Islet precursor cell (in vitro differentiated cells): ENCODE measurements at places on chromosomes 11 and 22.

- DNase-seq, result no peak
Observed at GRCh38 chr11:63850920-63851319, 12.0 kb downstream of the MARK2 start.

DNA sequence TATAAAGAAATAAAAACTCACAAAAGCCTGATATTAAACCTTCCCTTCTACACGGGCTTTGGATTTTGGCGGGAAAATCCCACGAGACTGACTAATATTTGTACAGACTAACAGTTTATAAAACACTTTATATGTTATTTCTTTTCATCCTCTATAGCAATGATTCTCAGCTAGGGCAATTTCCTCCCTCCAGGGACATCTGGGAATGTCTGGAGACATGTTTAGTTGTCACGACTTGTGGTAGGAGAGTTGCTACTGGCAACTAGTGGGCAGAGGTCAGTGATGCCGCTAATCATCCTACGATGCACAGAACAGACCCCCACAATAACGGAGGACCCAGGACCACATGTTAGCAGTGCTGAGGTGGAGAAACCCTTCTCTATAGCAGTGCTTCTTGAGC, 304.8 kb upstream of the PITPNB start:
- DNase-seq, result no peak

DNA sequence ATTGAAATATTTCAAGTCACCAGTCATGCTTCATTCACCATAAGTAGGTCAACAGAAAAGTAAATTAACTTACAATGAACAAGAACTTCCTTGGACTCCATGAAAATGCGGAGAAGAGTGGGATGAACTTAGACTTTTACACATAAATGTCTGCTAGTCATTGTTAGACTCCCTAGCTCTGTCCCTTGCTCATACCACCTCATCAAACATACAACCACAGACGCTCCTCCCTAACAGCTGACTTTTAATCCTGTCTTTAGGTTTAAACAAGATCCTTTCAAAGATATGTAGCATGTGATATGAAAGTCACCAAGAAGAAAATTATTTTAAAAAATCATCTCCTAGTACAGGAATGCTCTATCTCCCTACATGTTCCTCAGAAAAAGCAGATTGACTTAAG, 248.1 kb downstream of the DLG2 start:
- DNase-seq, result no peak

DNA sequence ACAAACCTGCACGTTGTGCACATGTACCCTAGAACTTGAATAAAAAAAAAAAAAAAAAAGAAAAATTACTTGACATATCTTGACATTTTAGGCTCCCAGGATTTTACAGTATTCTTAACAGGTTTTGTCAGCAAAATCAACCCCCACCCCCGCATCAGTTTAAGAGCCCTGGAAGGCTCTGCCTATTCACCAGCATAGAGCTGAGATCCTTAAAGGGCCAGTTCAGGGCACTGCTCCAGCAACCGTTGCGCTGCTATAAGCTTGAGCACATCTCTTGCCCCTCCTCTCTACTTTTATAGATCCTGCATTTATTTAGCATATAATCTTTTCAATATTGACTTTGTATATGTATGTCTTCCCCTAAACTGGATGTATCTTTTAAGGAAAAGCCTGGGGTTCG, 697 bp upstream of the PAFAH1B2 start:
- DNase-seq, result no peak

DNA sequence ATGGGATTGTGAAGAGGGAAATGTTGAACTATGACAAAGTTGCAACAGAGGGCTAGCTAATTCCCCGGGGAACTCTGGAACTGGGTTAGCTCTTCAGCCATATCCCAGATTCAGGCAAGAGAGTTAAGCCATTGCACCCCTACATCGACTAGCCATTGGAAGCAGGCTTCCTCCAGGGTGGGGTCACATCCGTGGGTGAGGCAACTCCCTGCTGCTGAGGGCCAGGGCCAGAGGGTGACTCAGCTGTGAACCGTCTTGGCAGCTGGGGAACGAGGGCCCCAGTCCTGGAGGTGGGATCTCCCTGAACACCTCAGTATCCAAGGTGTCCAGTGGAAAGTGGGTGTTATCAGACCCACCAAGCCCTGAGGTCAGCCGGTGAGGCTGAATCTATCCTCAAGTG, 41.1 kb downstream of the RPS6KA4 start:
- no peak for DNase-seq

GRCh38 chr11:78453140-78453935, 35.7 kb upstream of the GAB2 start:
- DNase-seq, result no peak

- DNase-seq, result peak; percentile 22
Observed at GRCh38 chr11:75615751-75616150, 53.1 kb downstream of the MAP6 start.

DNA sequence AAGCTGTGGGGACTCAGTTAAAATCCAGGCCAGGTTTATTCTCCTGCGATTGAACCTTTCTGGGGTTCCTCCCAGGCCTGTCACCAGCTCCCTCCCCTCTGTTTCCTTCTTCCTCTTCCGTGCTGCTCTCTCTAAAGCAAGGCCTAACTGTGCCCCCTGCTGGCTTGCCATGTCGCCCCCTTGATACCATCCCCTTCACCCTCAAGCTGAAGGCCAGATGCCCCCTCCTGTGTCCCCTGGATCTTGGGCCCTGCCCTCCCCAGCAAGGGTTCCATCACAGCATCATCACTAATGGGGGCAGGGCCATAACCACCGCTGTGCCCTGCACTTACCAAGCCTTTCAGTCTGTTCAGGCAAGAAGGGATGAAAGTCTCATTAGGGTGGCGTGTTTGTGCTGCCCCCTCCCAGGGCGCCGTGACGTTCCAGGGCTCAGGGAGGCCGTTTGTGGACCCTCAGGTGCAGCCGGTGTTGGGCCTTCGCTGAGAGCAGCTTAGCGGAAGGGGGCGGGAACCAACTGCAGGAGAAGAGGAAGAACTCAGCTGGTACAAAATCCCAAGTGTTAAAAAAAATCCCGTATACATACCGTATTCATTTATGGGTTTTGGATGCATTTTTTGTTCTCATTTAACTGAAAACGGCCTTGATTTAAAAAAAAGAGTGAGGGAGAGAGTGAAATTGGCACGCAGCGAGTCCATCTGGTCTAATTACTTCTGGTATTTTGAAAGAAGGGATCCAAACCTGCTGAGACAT, 69.9 kb downstream of the MPPED1 start:
- no peak for DNase-seq

GRCh38 chr11:93279851-93280347, 50.6 kb upstream of the DEUP1 start:
- DNase-seq, result no peak

DNA sequence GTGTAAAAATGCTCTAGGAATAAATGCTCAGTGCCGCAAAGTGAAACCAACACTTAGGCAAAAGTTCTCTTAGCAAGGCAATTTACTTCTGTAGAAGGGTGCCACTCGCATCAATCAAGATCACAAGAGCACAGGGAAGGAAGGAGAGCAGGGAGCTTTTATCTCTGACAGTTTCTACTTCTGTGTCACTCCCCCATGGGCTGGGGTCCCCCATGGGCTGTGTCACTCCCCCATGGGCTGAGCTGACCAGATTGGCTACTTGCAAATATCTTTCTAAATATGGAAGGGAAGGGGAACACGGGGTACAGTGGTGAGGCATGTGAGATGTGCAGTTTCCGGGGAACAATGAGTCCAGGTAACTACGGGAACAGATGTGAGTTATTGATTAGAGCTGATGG, 397 bp downstream of the OR52N2 start:
- no peak for DNase-seq

- no peak for DNase-seq
Observed at GRCh38 chr11:95451261-95451660, 220.3 kb upstream of the SESN3 start.

- DNase-seq, result no peak
Observed at GRCh38 chr11:59766542-59767224, 11.5 kb downstream of the STX3 start.

DNA sequence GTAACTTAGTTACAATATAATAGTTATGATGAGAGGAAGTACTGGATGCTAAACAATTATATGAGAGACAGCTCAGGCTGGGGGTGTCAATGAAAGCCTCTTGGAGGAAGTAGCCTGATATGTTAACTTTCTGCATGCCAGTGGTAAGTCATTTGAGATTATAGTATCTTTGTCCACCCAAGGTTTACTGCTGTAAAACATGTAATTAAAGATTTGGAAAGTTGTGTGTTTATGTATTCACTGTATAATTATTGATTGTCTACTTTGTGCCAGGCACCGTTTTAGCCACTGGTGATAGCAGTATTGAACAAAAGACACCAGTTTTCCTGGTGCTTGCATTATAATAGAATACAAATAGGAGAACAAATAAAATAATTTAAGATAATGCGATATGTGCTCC, 624 bp upstream of the DNAJB7 start:
- DNase-seq, result no peak

GRCh38 chr11:64947208-64947814, 11.6 kb upstream of the GPHA2 start:
- DNase-seq, result peak; percentile 60

DNA sequence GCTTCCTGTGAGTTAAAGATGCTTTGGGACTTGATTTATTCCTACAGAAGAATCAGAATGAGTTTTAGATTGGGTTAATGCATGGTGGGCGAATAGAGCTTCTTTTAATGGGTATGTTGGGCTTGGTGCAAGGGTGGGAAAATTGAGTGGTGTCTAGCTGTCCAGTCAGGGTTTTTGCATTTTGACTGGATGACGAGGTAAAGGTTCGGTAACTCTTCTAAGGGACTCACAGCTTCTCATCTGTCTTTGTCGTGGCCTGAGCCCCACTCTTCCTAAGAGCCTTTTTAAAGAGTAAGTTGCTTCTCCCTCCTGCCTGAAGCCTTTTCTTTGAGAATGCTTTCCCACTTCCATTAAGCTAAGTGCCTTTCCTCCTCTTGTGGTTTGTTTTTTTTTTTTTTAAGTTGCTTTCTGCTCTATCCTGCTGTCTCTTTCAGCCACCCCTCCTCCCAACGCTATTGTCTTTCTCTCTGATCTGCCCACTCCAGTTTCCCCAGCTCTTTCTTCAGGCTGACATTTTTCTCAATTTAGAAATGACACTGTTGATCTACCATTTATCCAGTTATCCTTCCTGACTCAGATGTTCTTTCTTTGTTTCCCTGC, 1.1 kb downstream of the DPF2 start:
- DNase-seq, result no peak

DNA sequence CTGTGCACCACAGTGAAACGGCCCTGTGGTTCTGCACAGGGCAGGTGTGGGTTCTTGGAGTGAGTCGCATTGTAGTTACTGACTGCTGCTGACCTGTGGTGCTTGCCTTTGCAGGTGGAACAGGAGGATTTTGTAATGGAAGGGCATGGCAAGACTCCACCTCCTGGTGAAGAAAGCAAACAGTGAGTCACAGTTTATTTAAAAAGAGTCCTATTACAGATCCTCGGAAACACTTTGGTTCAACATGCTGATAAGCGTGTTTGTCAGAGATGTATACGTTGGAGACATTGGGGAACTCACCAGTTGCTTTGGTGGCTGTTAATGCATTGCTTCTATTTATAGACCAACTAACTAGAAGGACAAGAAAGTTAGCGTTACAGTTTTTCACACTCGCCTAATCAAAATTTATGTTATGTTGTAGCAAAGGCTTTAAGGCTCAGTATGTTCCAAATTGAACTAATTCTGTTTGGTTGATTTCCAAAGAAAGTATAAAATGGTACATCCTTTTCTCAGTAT, 21.7 kb upstream of the TNRC6B start:
- DNase-seq, result peak; percentile 73

DNA sequence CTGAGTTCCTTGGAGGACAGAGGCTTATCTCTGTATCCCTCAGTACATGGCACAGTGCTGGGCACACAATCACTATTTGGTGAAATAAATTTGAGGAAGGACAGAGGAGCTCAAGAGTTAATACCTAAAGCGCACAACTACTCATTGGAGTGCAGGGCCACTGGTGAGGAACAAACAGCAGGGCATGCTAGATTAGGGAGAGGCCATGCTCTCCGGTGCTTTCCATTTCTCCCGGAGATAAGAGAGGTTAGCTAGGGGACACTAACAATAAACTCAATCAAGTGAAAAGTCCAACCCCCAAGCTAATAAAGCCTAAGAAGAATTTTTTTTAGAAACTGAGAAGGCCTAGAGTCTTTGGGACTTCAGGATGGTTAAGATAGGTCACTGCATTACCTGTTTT, 29.1 kb downstream of the NFRKB start:
- no peak for DNase-seq

- no peak for DNase-seq
Observed at GRCh38 chr22:46826438-46827135, 64.1 kb downstream of the TBC1D22A start.

DNA sequence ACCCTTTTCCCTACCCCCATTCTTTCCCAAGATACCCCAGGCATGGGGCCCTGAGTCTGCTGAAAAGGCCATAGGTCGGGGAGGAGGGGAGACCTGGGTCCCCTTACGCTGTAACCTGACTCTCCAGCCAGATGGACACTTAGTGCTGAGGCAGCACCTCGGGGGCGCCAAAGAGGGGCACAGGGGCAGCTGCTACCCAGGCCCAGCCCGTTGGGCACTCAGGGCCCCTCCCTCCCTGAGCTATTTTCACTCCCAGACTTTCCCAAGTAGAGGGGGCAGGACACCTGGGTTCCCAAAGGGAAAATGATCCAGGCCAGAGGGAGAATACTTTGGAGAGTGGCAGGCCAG, 933 bp downstream of the ACTN3 start:
- peak; percentile 49 for DNase-seq

- no peak for DNase-seq
Observed at GRCh38 chr11:37908219-37908548, 1310.1 kb upstream of the RAG2 start.

GRCh38 chr11:103901656-103902055, 134.8 kb upstream of the DDI1 start:
- no peak for DNase-seq

GRCh38 chr11:108112057-108112456, 9.3 kb upstream of the ACAT1 start:
- no peak for DNase-seq

- no peak for DNase-seq
Observed at GRCh38 chr22:24482575-24482974, 12.6 kb upstream of the UPB1 start.

- no peak for DNase-seq
Observed at GRCh38 chr22:25024895-25025294, 72.4 kb downstream of the KIAA1671 start.

DNA sequence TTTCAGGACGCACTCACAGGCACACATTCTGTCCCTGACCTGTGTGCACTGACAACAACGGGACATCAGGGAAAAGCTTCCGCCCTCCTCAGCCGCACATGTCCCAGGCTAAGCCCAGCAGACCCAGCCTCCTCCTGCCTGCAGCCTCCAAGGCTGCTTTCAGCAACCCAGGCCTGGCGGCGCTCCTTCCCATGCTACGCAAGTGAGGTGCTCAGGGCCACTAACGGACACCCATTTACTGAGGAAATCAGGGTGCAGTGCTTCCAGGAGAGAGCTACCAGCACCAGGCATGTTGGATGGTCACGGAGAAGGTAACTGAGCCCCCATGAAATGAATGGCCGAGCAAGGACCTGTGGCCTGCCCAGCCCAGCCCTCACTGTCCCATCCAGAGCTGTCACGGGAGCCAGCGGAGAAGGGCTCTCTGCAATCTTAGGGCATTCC, 6.9 kb downstream of the MOB2 start:
- no peak for DNase-seq
